ENCODE measurements at places on chromosomes 5 and 9. TPM values are rescaled to one million over a fixed set of nuclear protein-coding genes. Genes with fewer than 3 reads are reported as not detected.

- no peak for DNase-seq
Observed at GRCh38 chr5:92023141-92023471, 640.0 kb upstream of the ARRDC3 start.

GRCh38 chr9:134173127-134174072 lies 9.0 kb upstream of the RNU6ATAC start:
- DNase-seq: no peak

- no peak for DNase-seq
Observed at GRCh38 chr5:3230254-3230653, 365.4 kb upstream of the IRX1 start.

- DNase-seq: peak; percentile 30
Observed at GRCh38 chr5:58459146-58460001, 512 bp downstream of the PLK2 start.

DNA sequence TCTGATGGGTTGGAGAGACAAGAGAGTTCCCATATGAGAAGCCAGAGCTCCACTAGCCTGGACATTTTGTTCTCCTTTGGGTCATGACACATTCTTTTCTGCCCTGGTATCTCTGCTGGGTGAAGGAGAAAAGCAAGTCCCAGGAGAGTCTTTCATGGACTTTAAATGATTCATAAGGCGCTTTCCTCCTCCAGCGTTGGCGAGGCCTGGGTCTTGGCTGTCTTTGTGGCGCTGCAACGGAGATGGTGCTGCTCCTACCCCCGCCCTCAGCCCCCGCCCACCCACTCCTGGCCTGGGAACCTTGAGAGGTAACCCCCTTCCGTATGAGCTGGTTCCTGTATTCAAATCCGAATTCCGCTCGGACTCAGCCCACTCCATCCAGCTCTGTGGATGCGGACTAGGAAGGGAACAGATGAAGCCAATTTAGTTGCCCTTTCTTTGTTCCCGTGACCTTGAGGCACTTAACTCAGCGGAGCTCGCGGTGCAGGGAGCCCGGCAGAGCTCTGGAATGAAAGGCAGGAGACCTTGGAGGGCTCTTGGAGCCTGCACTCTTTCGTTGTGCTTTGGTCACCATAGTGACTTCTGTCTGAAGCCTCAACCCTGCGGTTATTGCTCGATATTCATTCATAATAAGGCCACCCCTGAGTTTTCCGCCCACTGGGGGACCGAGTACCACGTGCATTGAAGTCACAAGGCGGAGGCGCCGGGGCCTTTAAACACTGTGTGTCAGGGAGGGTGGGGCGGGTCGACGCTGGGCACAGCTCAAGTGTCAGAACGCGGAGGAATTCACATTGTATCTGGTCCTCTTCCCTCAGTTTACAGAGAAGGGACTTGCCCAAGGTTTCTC lies 14.0 kb upstream of the PWWP2A start:
- peak; percentile 21 for DNase-seq

- no peak for DNase-seq
Observed at GRCh38 chr5:5062525-5063302, 77.4 kb upstream of the ADAMTS16 start.

DNA sequence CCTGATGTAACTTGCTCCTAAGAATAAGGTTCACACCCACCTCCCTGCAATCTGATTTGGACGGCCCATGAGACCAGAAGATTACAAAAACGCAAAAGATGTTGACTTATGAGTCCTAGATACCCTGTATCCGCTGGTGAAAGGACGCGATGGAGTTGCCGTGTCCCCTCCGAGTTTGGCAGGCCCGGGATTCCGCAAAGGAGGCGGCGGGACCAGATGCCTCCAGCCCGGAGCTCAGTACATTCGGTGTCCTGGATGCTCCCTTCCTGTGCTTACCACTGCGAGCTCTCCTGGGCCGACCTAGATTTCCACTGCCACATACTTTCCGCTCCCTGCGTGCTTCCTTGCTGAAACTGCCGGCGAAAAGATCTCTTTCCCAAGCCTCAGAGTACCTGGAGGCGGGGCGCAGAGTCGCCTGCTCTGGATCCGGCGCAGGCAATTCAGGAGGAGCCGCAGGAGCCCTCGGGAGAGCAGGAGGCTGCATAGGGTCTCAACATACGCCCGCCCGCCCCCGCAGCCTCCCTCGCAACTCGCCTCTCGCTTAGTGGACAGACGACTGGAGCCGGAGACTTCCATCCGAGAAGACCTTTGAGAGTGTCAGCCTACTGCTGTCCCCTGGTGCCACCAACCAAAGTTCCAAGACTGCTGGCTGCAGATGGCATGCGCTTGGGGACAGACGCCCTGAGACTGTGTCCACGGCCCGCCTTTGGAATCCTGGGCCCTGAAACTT lies 39.8 kb downstream of the ANXA2R start:
- DNase-seq: no peak

DNA sequence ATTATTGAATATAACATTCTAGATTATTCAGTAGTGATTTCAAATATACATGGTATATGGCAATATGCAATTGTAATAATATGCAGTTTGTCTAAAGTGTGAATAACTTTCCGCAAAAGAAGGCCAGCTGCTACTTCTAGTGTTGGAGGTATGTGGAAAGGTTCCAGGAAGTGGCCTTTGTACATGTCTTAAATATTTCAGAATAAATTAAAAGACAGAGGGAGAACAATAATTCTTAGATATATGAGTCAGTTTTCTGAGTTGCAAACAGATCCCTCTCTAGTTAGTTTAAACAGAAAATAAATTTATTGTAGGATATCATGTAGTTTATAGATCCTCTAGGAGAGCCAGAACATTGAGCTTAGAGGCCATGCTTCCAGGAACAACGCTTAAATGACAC lies 210.8 kb upstream of the ELL2 start:
- no peak for DNase-seq

DNA sequence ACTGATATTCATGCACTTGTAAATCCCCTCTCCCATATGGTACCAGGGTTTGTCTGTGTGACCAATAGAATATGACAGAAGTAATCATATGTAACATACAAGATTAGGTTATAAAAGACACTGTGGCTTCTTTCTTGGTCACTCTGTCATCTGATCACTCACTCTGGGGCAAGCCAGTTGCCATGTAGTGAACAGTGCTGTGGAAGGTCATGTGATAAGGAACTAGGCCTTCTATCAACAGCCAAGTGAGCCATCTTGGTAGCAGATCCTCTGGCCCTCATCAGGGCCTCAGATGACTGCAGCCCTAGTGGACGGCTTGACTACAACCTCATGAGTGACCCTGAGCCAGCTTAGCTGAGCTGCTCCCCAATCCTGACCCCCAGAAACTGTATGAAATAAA lies 30.0 kb upstream of the MATR3 start:
- no peak for DNase-seq

- no peak for DNase-seq
Observed at GRCh38 chr5:89276566-89277305, 393.8 kb upstream of the MEF2C start.

- peak; percentile 76 for DNase-seq
Observed at GRCh38 chr5:112958093-112959088, 18.2 kb upstream of the DCP2 start.

GRCh38 chr9:121059998-121060636 lies 10.0 kb upstream of the C5 start:
- no peak for DNase-seq

GRCh38 chr5:28286566-28286965 lies 1248.2 kb upstream of the CDH9 start:
- no peak for DNase-seq

- DNase-seq: no peak
Observed at GRCh38 chr9:26746357-26747072, 146.1 kb downstream of the CAAP1 start.

Gene SCGB3A2
- total RNA-seq: not detected

Gene MEF2C
- 54.2 TPM for total RNA-seq

Gene DOK3
- total RNA-seq: 3.3 TPM

Gene NXNL2
- total RNA-seq: 0.30 TPM

Gene CAAP1
- 7.9 TPM for total RNA-seq

Gene SLC6A19
- total RNA-seq: not detected

Gene ENG
- 139 TPM for total RNA-seq

Gene DNAJC25
- total RNA-seq: 5.5 TPM

Gene ORM2
- total RNA-seq: not detected
